ENCODE measurements at places on chromosomes 7 and 10.

- no peak for DNase-seq
These were observed 27.8 kb downstream of the DIP2C start for GRCh38 chr10:661597-662222.

- no peak for DNase-seq
These were observed 305.2 kb upstream of the STEAP1 start for GRCh38 chr7:89849052-89849451.

DNA sequence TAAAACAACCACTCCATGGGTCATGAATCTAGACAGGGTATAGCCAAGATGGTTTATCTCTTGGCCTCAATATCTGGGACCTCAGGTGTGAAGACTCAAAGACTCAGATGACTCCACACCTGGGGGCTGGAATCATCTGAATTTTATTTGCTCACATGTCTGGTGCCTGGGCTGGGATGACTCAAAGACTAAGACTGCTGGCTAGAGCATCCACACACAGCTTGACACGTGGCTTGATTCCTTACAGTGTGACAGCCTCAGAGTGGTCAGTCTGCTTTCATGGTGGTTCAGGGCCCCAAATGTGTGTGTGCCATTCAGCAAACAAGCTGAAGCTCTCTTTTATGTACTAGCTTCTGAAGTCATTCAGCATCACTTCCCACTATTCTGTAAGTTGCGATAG lies 333.7 kb downstream of the RNLS start:
- DNase-seq: no peak

DNA sequence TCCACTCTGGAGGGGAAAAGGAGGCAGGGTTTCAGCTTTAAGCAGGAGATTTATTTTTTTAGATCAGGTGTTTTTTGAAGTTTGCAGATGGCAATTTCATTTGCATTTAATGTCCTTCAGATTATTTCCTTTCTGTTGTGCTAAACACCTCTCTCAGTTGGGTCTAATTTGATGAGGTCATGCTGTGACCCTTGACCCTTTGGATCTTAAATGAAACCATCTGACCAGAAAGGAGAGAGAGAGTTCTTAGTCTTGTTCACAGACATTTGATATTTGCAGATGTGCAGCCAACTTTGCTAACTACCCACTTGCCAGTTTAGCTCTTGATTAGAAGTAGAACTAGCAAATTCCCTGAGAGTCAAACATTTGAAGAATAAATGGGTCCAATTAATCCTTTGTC lies 101.5 kb upstream of the RAB11FIP2 start:
- DNase-seq: no peak

- no peak for DNase-seq
These were observed 134.9 kb downstream of the JCAD start for GRCh38 chr10:29924436-29924835.

- no peak for DNase-seq
These were observed 14.6 kb upstream of the C10orf71 start for GRCh38 chr10:49284356-49284755.

GRCh38 chr7:30302656-30303311 lies 18.4 kb downstream of the ZNRF2 start:
- DNase-seq: no peak

DNA sequence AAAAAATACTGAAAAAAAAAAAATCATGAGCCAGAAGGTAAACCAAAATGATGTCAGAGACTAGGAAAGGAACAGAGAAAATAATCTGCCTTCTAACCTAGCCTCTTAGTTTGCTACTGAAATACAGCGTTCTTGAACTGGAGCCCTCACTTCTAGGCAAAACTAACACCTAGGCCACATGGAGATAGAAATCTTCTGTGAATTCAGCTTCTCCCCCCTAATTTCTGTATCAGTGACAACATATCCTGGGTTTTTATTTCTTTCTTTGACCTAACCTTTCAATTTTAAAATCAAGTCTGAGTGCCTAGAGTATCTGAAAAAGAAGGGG lies 100.1 kb upstream of the GLCCI1 start:
- no peak for DNase-seq

DNA sequence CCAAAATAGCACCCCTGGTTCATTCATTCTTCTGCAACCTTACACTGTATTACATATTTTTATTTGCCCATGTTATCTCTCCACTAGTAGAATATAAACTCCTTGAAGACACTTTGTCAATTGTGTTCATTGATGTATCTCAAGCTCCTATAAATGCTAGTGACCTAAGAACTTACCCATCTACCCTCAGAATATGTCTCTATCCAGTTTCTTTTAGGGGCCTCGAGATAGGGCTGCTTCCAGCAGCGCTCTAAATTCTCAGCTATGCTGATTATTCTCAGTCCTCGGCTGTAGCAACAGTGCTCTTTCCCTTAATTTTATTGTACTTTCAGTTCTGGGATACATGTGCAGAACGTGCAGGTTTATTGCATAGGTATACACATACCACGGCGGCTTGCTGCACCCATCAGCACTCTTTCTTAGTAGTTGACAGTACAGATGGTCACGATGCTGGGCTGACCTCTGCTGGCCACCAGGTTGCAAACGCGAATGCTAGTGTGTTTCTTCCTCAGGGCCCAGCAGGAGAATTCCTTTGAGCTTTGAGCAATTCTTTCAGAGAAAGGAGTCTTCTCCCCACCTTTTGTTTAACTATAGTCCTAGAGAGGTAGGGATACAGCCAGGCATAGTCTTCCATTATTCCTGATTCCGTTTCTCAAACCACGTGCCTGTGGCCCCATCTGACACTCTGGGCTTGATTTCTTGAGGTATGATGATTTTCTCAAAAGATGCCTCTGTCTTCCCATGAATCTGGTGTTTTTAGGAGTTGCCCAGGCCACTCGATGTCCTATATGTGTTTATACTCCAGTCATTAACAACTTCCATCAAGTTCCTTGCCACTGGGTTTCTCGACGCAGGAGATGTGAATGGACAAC lies 49.1 kb upstream of the CDC14C start:
- no peak for DNase-seq

- DNase-seq: no peak
These were observed 62.1 kb downstream of the PTEN start for GRCh38 chr10:87925570-87925969.

GRCh38 chr7:13981070-13981469 lies 8.4 kb downstream of the ETV1 start:
- DNase-seq: no peak

DNA sequence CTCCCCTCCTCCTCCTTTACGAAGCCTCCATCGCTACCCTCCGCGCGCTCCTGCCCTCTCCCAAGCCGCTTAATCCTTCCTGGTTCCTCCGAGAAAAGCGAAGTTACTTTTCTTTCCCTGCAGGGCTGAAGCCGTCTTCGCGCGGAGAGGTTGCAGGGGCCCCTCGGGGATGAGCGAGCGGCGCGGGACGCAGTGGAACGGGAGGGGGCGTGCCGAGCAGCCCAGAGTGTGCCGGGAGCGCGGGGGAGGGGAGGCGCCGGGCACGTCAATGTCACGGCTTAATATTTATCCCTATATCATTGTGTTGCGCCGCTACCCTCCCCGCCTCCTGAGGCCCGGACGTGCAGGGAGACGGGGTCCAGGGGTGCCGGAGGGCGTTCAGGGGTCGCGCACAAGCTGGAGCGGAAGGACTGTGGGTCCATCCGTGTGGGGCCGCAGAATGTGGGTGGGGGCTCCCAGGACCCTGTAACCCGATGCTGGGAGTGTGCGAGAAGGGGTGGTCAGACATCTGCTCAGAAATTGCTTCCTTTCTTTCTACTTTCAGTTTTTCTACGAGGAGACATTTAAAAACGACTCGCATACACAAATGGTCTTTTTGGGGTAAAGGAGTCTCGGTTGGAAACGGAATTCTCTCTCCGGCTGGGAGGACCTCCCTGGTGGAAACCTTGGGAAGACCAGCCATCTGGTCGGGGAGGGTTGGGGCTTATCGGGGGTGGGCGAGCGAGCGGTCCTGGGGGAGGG lies 2.4 kb downstream of the CDK6 start:
- peak; percentile 77 for DNase-seq

- DNase-seq: no peak
These were observed 241.5 kb upstream of the IGFBP3 start for GRCh38 chr7:46162609-46163008.

GRCh38 chr10:110225441-110225755 lies 18.0 kb downstream of the MXI1 start:
- DNase-seq: no peak

DNA sequence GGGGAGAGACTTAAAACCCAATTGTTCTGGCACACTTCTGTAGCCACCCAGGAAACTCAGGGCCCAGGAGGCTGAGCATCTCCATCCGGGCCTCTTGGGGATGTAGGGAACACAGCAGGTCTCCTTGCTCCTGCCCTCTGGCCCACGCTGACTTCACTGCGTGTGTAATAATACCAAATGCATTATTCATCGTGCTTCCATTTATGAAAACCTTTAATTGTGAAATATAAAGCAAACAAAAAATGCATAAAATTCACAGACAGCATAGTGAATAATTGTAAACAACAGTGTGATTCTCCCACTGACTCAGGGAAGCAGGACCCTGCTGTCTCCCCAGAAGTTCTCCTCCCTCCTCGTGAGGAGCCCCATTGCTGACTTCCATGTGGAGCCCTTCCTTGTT lies 70.3 kb upstream of the SHH start:
- DNase-seq: no peak

GRCh38 chr7:139583826-139584553 lies 60.5 kb downstream of the CLEC2L start:
- no peak for DNase-seq

GRCh38 chr10:15428681-15429080 lies 57.6 kb upstream of the FAM171A1 start:
- no peak for DNase-seq

DNA sequence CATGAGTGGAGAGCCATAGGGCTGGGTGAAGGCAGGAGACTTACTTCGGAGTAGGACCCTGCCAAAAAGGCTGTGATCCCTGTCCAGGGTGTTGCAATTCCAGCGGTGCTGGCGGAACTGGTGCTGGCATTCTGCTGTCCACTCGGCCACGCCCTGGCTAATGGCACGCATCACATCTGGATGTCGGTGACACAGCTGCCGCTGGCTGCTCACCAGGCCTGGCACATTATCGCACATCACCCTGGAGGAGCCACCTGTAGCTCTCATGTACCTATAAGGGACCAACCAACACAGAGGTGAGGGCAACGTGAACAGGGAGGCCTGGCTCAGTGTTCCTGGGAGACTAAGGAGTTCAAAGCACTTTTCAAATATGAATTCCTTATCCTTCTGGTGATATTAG lies 2.3 kb downstream of the WNT2 start:
- DNase-seq: no peak

DNA sequence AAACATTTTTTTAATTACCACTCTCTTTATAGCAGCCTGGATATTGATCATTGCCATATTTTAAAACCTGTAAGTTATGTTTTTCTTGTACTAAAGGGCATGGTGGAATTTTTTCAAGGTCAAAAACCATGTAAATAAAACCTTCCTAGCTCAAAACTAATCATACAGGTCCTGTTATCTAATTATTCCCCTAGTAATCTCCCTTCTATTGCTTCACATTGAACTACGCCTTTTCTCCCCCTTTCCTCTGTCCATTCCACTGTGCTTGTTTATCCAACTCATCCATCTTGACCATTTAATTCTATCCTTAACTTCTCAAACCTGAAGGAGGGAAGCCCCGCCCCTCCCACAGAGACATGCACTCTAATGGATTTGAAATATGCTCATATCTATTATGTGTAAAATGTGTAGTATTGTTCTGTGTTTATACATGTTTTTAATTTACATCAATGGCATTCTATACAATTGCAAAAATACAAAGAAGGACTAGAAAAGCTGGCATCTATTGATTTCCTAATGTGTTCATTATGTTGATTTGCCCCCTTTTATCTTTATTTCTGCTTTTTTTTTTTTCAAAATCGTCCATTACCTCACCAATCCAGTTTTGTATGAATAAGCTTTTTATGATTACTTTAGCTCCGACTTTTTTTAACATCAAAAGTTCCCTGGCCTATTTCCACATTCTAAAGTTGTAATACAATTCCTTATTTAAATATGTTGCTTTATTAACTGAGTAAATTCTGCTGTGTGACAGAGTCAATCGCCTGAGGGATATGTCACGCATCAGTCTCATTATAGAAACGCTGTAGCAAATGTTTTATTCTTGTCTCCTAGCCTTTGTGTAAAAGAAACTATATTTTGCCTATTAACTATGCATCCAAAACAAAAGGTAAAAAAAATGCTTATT lies 61.0 kb downstream of the MET start:
- no peak for DNase-seq

DNA sequence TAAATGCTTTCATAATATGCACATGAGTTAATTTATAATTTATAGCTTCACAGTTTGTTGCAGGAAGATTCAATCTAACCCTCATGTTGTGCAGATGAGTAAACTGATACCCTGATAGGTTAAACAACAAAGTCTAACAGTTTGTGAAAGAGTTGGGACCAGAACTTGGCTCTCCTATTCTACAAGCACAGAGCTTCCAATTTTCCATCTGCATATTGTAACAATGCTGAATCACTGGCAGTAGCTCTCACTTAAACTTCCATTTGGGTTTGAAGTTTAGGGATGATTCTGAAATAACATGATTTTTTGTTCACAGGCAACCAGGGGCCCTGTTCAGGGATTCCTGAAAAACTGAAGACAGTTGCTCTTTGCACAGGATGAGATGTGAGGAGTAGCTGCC lies 179.3 kb downstream of the XPNPEP1 start:
- no peak for DNase-seq

DNA sequence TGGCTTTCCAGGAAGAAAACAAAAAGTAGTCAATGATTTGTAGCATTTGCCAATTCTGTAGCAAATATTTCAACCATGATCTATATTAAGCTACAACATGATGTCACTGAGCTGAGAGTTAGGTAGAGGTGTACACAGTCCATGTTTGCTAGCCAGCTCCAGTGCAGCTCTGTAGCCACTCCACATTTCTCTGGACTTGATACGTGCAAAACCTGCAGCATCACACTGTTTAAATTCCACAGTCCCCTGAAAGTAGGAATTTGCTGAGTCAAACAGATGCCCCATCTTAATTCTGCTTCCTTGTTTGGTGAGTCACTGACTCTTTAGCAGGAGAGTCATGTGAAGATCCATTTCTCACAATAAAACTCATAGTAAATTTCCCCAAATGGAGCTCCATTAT lies 89.8 kb upstream of the LRRTM3 start:
- DNase-seq: no peak

GRCh38 chr10:24982319-24983112 lies 30.1 kb upstream of the PRTFDC1 start:
- DNase-seq: no peak

DNA sequence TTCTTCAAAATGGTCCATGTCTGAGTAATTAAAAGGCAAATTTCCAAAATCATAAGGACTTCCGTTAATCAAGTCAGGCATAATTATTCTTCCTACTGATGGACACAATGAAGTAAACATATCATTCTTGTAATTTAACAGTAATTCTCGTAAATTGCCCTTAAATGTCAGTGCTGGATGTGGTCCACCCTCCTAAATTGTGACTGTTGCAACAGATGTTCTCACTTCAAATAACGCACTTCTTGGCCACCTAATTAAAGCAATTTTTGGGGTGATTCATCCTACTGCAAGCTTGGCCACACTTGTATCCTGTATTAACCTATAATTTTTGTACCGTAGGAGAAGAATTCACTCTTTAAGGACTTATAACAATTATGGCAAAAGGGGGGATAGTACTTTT lies 1.9 kb downstream of the COL1A2 start:
- no peak for DNase-seq

- no peak for DNase-seq
These were observed 146.7 kb upstream of the MGMT start for GRCh38 chr10:129320340-129320739.

All from activated CD4-positive, alpha-beta T cell treated with anti-CD3 and anti-CD28 coated beads, Interleukin-2, amount 50 U/mL, for 1 hour (primary cell).